Activated naive CD4-positive, alpha-beta T cell treated with anti-CD3 and anti-CD28 coated beads for 36 hours (primary cell): ENCODE measurements at places on chromosomes 2 and 18. TPM values are rescaled to one million over a fixed set of nuclear protein-coding genes. Genes with fewer than 3 reads are reported as not detected.

The ZBTB7C gene
- not detected for total RNA-seq

The SLC8A1 gene
- total RNA-seq = 0.60 TPM

The CRYGC gene
- total RNA-seq = not detected

The ERFE gene
- total RNA-seq = 0.40 TPM

The CFC1 gene
- not detected for total RNA-seq

The ABCG5 gene
- not detected for total RNA-seq

The LONRF2 gene
- total RNA-seq = not detected

The NOL4 gene
- total RNA-seq = not detected

The PLA2R1 gene
- total RNA-seq = not detected

The CABYR gene
- 1.7 TPM for total RNA-seq

The EPB41L3 gene
- total RNA-seq = 7.2 TPM

The GNAL gene
- total RNA-seq = not detected

The TFCP2L1 gene
- not detected for total RNA-seq

The GALNT3 gene
- total RNA-seq = 2.1 TPM

The MSH6 gene
- total RNA-seq = 127 TPM

The CCNT2 gene
- 31.9 TPM for total RNA-seq

The G6PC2 gene
- not detected for total RNA-seq

The SLC30A3 gene
- total RNA-seq = 0.67 TPM
